ENCODE measurements at places on chromosomes 16 and 17. TPM values are rescaled to one million over a fixed set of nuclear protein-coding genes. Genes with fewer than 3 reads are reported as not detected.

- DNase-seq: no peak
Measured at GRCh38 chr16:89257757-89258465, 40.4 kb downstream of the ZNF778 start.

DNA sequence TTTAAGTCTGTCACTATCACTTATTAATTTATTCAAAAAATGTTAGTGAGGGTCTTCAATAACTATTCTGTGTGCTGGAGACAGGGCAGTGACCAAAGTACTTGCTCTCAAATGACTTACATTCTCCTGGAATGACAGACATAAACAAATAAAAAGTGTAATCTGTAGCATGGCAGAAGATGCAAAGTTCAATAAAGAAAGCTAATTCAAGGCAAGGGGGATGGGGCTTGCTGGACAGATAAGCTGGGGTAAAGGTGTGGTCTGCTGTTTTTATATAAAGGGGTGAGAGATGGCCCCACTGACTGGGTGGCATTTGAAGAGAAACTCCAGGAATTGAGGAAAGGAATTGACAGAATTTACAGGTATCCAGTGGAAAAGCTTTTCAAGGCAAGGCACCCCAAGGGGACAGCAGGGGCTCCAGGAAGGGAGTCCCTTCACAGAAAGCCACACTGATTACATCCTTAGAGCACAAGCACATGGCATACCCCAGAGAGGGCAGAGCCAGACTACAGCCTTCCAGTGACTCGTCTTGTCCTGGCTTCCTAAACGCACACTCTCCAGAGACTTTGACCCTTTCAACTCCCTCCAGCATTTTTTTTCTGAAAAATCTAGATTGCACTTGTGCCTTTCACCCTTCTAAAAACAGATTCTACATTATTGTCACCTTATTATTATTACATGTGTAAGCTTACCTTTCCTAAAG lies 123.7 kb upstream of the HS3ST3A1 start:
- DNase-seq: no peak

DNA sequence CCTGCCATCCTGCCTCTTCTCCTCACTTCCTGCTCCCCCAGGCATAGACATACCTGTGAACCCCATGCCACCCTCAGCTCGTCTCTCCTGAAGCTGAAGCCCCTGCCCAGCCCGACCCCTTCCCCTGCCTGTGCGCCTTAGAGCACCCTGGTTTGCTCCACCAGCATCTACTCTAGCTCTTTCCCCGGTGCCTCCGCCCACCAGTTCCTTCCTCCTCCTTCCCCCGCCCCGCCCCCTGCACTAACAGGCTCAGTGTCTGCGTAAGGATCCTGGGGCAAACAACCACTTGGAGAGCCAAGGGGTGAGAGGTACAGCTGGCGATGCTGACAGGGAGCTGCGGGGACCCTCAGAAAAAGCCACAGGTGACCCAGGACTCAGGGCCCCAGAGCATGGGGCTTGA lies 1.9 kb downstream of the GPR142 start:
- no peak for DNase-seq

- no peak for DNase-seq
Measured at GRCh38 chr16:15970202-15970601, 20.8 kb downstream of the ABCC1 start.

DNA sequence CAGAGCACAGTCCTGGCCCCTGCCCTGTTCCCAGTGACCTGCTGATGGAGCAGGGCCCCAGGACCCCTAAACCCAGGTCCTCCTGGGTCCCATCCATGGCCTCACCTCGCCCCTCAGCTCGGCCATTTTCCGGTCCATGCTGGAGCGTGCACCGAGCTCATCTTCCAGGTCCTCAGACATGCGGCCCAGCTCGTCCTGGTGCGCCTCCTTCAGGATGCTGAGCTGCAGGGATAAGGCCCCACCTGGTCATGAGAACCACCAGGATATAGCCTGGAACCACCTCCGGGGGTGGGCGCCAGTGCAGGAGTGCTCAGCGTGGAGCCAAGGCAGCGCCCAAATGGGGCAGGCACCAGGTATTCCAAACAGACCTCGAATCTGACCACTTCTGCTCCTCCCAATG lies 17.9 kb downstream of the CCDC102A start:
- no peak for DNase-seq

DNA sequence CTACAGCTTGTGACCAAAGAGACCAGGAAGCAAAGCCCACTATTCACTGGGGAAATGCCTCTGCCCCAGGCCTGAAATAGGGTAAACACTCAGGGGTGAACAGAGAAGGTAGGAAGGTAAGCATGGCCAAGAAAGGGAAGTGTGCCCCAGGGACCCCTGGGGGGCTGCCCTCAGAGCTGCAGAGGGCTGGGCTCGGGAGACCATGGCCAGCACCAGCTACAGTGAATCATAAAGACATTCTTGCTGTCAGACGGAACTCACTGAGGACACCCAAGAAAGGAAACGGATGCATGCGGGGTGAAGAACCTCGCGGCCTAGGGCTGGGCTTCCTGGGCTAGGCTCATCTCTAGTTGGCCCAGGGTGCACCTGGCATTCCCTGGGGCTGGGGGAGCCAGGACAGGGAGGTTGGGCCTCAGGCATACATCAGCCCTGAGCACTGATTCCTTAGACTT lies 9.6 kb downstream of the HIC1 start:
- no peak for DNase-seq

Gene SCPEP1
- 45.6 TPM for total RNA-seq

GRCh38 chr17:32755045-32755805 lies 121.7 kb downstream of the MYO1D start:
- no peak for DNase-seq

- no peak for DNase-seq
Measured at GRCh38 chr16:14564323-14564722, 65.7 kb downstream of the PARN start.

GRCh38 chr16:10390330-10390729 lies 4.5 kb downstream of the ATF7IP2 start:
- DNase-seq: no peak

Gene AIPL1
- not detected for total RNA-seq

DNA sequence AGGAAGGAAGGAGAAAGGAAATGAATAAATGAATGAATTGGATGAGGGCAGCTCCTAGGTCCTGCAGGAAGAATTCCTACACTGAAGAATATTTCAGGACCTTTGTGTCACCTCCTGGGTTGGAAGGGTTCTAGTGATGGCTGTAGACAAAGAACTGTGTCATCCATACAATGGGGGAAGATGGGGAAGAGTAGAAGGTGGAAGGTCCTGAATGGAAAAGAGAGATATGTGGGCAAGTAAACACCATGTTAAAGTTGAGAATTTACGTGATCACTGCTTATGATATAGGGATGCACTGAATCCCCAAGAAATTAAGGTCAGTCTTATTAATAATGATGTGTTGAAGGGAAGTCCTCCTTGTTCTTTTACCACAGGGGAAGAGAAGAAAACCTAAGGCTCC lies 4.2 kb upstream of the SUPT4H1 start:
- no peak for DNase-seq

Gene PLEKHM1
- 27.5 TPM for total RNA-seq

DNA sequence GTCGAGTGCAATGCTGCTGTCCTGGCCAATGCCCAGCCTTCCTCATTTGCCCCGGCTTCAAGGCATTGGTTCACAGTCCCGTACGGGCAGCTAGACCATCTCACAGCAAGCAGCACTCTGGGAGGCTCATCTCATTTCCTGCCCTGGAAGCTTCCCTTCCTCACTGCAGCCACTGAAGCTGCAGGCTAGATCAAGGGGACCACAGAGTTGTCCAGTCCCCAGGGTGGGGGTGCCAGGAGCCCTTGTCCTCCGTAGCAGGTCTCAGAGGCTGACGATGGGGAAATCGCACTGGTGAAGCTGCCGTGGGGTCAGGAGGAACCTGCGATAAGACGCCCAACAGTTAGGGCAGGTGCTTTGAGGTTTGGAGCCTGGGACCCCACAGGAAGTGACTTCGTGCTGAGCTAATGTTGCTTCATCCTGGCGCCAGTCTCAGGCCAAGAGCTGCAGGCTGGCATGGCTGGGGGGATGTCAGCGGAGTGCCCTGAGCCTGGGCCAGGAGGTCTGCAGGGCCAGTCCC lies at the start of gene SPNS3:
Gene SPNS3 (plus strand): TSS at position 426 of the 517 bp plus-strand sequence. CDS start 28 bp downstream, at position 454.
- DNase-seq: no peak

Measured in mesothelial cell of epicardium (in vitro differentiated cells).